ENCODE measurements at places on chromosomes 11 and 22. TPM values are rescaled to one million over a fixed set of nuclear protein-coding genes. Genes with fewer than 3 reads are reported as not detected.

ARHGAP32 gene
- 7.5 TPM for total RNA-seq

BIK gene
- under 0.01 TPM for total RNA-seq

HEPACAM gene
- total RNA-seq, result not detected

MRGPRF gene
- 10.1 TPM for total RNA-seq

ADORA2A gene
- 13.2 TPM for total RNA-seq

All from regular cardiac myocyte (primary cell).